ENCODE measurements at places on chromosomes 5 and 9. TPM values are rescaled to one million over a fixed set of nuclear protein-coding genes. Genes with fewer than 3 reads are reported as not detected.

- H3K27me3 ChIP-seq, result peaks cover 13% of the 10 kb centered on the region
- no peak for DNase-seq
- H3K36me3 ChIP-seq, result no peaks in the 10 kb centered on the region
- H3K4me3 ChIP-seq, result no peak overlapping the region
- H3K27ac ChIP-seq, result no peak overlapping the region
These were observed 207.3 kb downstream of the SAXO1 start for GRCh38 chr9:18825656-18826170.

SH3RF2 gene
- 14.3 TPM for total RNA-seq

DNA sequence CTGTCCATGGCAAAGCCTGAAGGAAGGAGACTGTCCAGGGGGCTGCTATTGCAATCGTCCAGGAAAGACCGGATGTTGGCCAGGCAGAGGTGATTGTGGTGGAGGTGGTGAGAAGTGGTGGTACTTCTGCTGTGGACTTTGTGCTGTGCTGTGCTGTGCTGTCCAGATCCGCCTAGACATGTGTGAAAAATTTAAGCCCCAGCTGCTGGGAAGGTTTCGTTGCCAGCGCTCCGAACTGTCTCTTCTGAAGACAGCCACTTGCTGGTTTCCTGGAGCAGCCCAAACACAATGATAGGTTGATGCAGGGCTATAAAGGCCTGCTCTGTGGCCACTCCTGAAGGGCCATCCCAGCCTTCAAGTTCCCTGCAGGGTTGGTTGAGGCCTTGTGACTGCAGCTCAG is 223.0 kb upstream of the MPDZ start:
- H3K27me3 ChIP-seq, result no peaks in the 10 kb centered on the region
- H3K4me3 ChIP-seq, result no peak overlapping the region
- H3K27ac ChIP-seq, result no peak overlapping the region
- no peaks in the 10 kb centered on the region for H3K36me3 ChIP-seq

DNA sequence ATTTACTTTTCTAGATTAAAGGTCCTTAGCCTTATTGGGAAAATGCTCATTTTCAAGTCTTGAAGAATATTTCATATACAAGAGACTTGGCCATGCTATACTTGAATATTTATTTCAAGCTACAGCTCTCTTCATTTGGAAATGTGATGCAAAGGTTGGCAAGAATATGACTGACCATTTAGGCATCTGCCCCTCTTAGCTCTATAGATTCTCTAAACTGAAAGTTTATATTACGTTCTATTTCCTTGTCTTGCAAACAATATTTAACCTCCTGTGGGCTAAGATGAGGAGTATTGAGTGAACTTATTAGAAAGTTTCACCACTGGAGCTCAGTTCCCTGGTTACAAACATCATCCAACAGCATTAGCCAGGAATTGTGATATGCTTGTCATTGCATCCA is 593.1 kb downstream of the MAT2B start:
- DNase-seq, result no peak
- H3K4me3 ChIP-seq, result no peak overlapping the region
- no peaks in the 10 kb centered on the region for H3K36me3 ChIP-seq
- H3K4me1 ChIP-seq, result no peaks in the 10 kb centered on the region
- no peak overlapping the region for H3K27ac ChIP-seq

OMD gene
- not detected for total RNA-seq

DNA sequence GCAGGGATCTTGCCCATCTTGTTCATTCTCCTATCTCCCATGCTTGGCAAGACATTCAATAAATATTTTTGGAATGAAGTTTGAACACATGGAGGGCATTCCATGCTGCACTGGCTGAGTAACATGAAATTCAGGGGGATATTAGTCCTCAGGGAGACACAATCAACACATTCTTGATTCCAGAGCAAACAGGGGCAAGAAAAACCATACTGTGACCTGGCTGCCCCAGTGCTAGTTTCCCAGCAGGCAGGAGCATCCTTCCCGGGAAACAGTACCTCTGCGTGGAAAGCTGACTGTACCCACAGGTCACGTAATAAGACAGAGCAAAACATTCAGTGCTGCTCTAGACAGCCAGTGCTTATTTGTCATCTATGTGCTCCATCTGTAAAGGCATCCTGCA is 66.3 kb upstream of the SPOCK1 start:
- no peak overlapping the region for H3K27ac ChIP-seq
- no peak overlapping the region for H3K4me3 ChIP-seq
- no peak for DNase-seq

- H3K4me3 ChIP-seq, result no peak overlapping the region
- no peak overlapping the region for H3K27ac ChIP-seq
- no peaks in the 10 kb centered on the region for H3K36me3 ChIP-seq
- no peak for DNase-seq
- H3K27me3 ChIP-seq, result peaks cover 21% of the 10 kb centered on the region
- H3K4me1 ChIP-seq, result no peaks in the 10 kb centered on the region
These were observed 290.8 kb downstream of the YTHDC2 start for GRCh38 chr5:113804264-113804663.

- H3K27ac ChIP-seq, result no peak overlapping the region
- H3K36me3 ChIP-seq, result no peaks in the 10 kb centered on the region
- no peak overlapping the region for H3K4me3 ChIP-seq
- 0 out of 2 replicates have a peak, but pooled peaks cover 5% of the 10 kb centered on the region for H3K27me3 ChIP-seq
- peak; percentile 32 for DNase-seq
These were observed 205.5 kb downstream of the NPR3 start for GRCh38 chr5:32916648-32917047.

- no peak for DNase-seq
- no peaks in the 10 kb centered on the region for H3K27me3 ChIP-seq
- no peak overlapping the region for H3K27ac ChIP-seq
- no peaks in the 10 kb centered on the region for H3K36me3 ChIP-seq
These were observed 39.3 kb upstream of the CDH12 start for GRCh38 chr5:22892441-22892840.

Measured in HCT116 (cell line).